ENCODE measurements at places on chromosomes 2 and 18.
A peak's percentile ranks its signal among the peaks of the same experiment; 100 is the strongest.

GRCh38 chr2:84493514-84493913 is 22.8 kb upstream of the DNAH6 start:
- peak; percentile 95 for DNase-seq

DNA sequence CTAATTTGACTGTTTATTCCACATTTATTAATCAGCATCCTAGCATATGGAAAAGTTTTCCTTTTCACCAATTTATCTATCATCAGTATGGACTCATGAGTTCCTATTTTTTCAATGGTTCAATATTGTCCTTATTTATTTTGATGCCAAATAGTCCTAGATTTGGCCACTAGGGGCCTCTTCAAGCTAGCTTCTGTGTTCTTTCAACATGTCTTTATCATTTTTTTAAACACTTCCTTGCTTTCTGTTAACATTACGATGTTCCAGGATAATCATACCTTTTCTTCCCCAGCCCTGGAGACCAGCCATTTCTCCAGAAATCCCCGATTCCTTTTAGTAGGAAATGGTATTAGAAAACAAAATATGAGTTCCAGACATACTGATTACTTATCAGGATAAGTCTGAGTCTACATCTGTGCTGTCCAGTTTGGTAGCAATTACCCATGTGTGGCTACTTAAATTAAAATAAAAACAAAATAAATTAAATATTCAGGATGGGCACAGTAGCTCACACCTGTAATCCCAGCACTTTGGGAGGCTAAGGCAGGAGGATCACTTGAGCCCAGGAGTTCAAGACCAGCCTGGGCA is 70.6 kb downstream of the RPE start:
- peak; percentile 49 for DNase-seq

DNA sequence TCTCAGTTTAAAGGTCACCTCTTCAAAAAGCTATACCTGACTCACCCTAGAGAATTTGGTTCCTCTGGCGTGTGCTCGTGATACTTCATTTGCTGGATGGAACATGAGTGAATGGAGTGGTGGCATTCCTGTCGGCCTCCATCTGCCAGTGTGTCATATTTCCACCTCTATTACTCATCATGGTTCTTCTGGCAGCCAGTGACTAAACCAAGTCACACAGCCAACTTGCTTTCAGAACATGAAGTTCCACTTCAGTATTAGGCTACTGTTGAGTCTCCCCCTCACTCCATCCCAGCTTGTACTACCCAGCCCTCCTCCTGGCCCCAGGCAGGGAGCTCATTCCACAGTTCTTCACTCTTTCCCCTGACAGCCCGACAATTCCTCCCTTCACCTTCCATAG is 169.8 kb downstream of the MREG start:
- DNase-seq: peak; percentile 95

DNA sequence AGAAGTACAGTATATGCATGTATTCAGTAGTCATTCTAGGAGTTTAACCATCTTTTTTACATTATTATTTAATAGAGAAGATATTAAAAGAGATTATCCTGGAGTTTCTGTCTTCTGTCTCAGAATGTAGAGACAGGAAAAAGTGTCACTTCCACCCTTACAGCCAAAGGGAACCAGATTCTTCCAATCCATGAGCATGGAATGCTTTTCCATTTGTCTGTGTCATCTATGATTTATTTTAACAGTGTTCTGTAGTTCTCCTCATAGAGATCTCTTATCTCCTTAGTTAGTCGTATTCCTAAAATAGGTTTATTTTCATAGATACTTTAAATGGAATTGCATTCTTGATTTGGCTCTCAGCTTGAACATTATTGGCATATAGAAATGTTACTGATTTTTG is 959.5 kb upstream of the PIK3C3 start:
- DNase-seq: no peak

GRCh38 chr2:182081602-182082260 is 96.1 kb downstream of the PPP1R1C start:
- DNase-seq: no peak

DNA sequence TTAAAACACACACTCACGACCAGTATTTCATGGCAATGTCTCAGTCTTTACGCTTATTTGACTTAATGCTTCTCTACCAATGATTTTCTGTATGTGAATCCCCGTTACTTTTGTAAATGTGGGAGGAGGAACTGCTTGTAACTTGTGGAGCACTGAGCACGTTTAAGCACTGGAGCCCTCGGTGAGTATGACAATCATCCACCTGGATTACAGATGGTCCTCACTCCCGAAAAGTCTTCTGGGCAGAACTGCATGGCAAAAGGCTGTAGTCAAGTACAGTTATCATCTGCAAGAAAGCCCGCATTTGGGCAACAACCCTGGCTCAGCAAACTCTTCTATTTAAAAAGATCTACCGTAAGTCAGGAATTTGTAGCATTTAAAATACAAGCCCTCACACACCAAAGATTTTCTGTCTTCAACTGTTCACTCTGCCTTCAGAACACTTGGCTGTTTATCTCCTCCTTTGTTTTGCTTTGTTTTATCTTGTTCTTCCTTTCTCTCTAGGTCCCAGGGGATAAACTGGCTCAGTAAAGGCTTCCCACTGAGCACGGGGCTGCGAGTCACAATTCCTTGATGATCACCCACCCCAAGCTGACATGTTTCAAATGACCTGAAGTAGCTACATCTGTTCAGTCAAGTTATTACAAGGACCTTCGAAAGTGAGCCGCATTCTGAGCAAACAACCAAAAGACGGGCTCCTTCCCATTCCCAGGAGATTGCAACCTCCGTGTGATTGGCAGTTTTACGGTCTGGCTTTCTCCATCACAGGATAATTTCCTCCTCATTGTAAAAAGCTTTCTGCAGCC is 102.2 kb downstream of the DLGAP1 start:
- no peak for DNase-seq

All from fibroblast of skin of back (primary cell).